ENCODE measurements at places on chromosomes 3 and 15. TPM values are rescaled to one million over a fixed set of nuclear protein-coding genes. Genes with fewer than 3 reads are reported as not detected.

Gene LPP
- 49.2 TPM for total RNA-seq

Gene PLAAT1
- total RNA-seq, result 3.9 TPM

Gene DUOX2
- total RNA-seq, result 0.13 TPM

Gene ELP6
- total RNA-seq, result 65.4 TPM

Gene CDHR4
- total RNA-seq, result 0.17 TPM

Gene FAM81A
- 2.4 TPM for total RNA-seq

Gene C2CD4B
- total RNA-seq, result 0.96 TPM

Gene HHATL
- 0.21 TPM for total RNA-seq

Gene RBP2
- not detected for total RNA-seq

Gene SEMA6D
- 2.0 TPM for total RNA-seq

Gene UMPS
- 45.4 TPM for total RNA-seq

Gene SPTSSB
- 14.1 TPM for total RNA-seq

Gene KBTBD13
- 0.05 TPM for total RNA-seq

Gene GP5
- 0.16 TPM for total RNA-seq

Gene DAZL
- 4.3 TPM for total RNA-seq

Gene TRH
- total RNA-seq, result 0.16 TPM

Gene ZNF774
- 2.6 TPM for total RNA-seq

Gene ITPKA
- 1.2 TPM for total RNA-seq

Gene CTXND1
- 0.04 TPM for total RNA-seq

Gene NDN
- total RNA-seq, result 45.1 TPM

Gene VIPR1
- total RNA-seq, result 7.1 TPM

Gene ADGRG7
- not detected for total RNA-seq

Gene CYP11A1
- total RNA-seq, result 3.4 TPM

Gene CP
- 1.1 TPM for total RNA-seq

Gene GRK7
- not detected for total RNA-seq

Gene ATP8B4
- total RNA-seq, result 0.37 TPM

Gene PTH1R
- total RNA-seq, result 5.6 TPM

Gene GXYLT2
- 5.3 TPM for total RNA-seq

Gene DPPA2
- 15.0 TPM for total RNA-seq

Gene DISP2
- total RNA-seq, result 1.0 TPM

Gene MED12L
- 22.3 TPM for total RNA-seq

Gene EPHB3
- 6.3 TPM for total RNA-seq

Gene TIGIT
- 0.07 TPM for total RNA-seq

Gene FANCD2OS
- total RNA-seq, result not detected

Gene GOLGA8T
- total RNA-seq, result 1.0 TPM

Gene MYEF2
- 112 TPM for total RNA-seq

Gene ISG20
- total RNA-seq, result 5.6 TPM

Gene HIGD2B
- total RNA-seq, result not detected

Gene GRAMD2A
- total RNA-seq, result 1.9 TPM

Gene C3orf85
- total RNA-seq, result not detected

Gene SLC30A4
- not detected for total RNA-seq

Gene ARHGAP31
- 4.2 TPM for total RNA-seq

Gene MYH15
- 0.09 TPM for total RNA-seq

Gene SMCO1
- total RNA-seq, result not detected

Gene ZBTB20
- 1.5 TPM for total RNA-seq

Gene CKMT1A
- total RNA-seq, result 37.4 TPM

Gene CTXN2
- 0.07 TPM for total RNA-seq

Gene PLA2G4E
- total RNA-seq, result not detected

Gene IQCF6
- total RNA-seq, result not detected

Gene MUC20
- total RNA-seq, result 0.57 TPM

Gene SLC2A2
- not detected for total RNA-seq
